ENCODE measurements at places on chromosomes 11 and 22.

DNA sequence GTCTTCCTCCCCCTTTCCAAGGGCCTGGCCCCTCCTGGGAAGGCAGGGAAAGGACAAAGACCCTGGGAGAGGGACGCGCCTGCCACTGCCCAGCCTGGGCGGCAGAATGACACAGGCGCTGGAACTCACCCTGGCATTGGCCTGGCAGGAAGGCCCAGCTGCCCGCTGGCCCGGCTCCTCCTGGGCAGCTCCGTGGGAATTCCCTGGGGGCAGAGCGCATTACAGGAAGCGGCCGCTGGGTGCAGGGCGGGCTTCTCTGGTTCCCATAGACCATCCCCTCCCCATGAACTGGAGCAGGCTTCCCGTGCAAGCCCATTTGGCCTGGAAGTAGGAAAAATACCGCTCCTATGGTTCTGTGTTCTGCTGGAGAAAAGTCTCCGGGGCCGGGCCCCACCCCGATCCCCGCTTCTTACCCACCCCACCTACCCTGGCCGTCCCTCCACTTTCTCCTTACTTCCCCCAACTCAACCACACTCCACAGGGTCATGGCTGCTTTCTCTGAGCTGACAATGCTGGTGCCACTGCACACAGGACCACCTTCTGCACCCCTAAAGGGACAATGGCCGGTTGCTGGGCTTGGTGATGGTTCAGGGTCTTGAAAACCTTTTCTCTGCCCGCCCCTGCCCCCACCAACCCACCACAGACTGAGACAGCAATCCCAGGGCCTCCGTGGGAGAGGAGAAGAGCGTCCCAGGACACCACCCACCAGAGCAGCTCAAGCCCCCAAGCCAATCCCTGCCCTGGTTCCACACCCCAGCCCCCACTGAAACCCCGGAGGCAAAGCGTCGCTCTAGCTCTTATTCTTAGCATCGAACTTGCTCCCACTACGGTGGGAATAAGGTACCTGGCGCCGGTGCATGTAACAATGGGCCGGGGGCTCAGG lies 58.9 kb downstream of the LINC01488 start:
- DNase-seq: no peak

DNA sequence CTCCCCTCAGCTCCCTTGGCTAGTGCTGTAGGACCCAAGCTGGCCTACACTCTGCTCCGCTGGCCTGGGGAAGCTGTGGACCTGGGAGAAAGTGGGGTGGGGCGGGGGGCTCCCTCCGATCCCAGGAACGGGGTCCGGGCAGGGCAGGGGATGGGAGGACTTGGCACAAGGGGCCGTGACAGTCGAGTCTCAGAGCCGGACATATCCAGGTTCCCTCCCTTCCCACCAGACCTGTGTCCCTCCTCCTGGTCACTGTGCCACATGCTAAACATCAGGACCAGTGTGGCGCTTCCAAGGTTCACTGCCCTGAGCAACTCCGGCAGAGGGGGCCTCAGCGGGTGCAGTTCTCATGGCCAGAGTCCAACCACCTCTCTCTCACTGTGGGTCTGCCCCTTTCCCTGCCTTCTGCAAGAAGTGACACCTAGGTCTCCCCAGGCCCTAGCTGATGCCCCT lies 2.0 kb downstream of the DUSP8 start:
- no peak for DNase-seq

- DNase-seq: no peak
These were observed 3.9 kb upstream of the SCN2B start for GRCh38 chr11:118180300-118180703.

DNA sequence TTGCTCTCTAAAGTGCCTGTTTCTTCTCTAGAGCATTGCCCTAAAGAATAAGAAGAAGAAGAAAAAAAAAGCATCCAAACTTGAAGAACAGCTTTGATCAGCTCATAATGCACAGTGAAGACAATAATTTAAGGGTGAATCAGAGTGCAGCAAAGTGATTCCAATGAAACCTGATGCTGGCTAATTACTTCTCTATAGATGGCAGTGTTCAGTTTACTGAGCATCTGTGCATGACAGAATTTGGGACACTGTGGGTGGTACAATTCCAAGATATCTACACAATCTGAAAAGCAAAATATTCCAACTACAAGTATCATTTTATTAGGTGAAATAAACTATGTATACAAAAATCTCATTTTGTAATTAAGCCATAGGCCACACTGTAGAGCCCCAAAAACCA lies 450.5 kb upstream of the CCDC90B start:
- DNase-seq: no peak

GRCh38 chr22:24181088-24181995 lies at the start of gene SUSD2:
TSS of gene SUSD2 (plus strand) at chr22:24181487. CDS start at chr22:24181520, 33 bp downstream.
- DNase-seq: no peak

DNA sequence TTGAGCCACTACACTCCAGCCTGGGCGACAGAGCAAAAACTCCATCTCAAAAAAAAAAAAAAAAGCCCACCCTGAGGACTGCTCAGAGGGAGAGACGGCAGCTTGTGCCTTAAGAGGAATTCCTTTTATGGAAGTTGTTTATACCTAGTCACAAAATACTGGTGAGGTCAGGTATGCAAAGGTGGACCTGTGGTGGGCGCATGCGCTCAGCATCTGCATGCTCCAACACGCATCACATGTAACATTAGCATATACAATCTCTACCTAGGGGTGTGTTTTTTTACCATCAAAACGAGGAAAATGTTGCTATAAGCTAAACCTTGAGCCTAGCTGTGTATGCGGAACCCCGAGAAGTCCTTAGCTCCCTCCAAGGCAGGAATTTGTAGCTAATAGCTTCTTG lies 6.8 kb upstream of the SART1 start:
- no peak for DNase-seq

DNA sequence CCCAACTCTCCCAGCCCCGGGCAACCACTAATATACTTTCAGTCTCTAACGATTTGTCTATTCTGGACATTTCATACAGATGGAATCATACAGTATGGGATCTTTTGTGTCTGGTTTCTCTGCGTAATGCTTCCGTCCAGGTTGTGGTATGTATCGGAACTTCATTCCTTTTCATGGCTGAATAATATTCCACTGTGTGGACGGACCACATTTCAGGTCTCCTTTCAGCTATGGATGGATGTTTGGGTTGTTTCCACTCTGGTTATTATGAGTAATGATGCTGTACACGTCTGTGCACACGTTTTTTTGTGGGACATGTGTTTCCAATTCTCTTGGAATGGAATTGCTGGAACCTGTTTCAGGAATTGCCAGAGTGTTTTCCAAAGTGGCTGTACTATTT lies 17.4 kb upstream of the CPT1A start:
- DNase-seq: no peak

GRCh38 chr11:67632175-67632981 lies 2.6 kb upstream of the NUDT8 start:
- no peak for DNase-seq

DNA sequence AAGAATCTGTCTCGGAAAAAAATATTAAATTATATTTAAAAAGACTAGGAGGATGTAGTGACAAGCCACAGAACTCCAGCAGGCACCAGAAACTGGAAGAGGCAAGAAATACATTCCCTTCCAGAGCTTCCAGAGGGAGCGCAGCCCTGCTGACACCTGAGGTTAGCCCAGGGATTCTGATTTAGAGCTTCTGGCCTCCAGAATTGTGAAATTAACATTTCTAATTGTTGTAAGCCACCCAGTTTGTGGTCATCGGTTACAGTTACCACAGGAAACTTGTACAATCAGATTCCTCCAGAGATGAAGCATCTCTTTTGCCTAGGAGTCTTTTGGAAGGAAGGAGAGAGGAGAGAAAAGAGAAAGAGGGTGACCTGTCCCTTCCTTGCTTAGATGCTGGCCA lies 6.4 kb upstream of the UBASH3B start:
- DNase-seq: no peak

- DNase-seq: no peak
These were observed 2.9 kb upstream of the LMO1 start for GRCh38 chr11:8266246-8267241.

GRCh38 chr11:19453651-19454257 lies 213.0 kb upstream of the E2F8 start:
- no peak for DNase-seq

GRCh38 chr22:17149076-17149815 lies 9.8 kb downstream of the HDHD5 start:
- DNase-seq: no peak

GRCh38 chr22:35805466-35805865 lies 87.8 kb downstream of the APOL5 start:
- DNase-seq: no peak

GRCh38 chr11:76103460-76103859 lies 102.8 kb downstream of the WNT11 start:
- DNase-seq: no peak

- DNase-seq: no peak
These were observed 112.5 kb downstream of the KCNQ1OT1 start for GRCh38 chr11:2587132-2587930.

- peak; percentile 64 for DNase-seq
These were observed 29.3 kb downstream of the LMO1 start for GRCh38 chr11:8234425-8234821.

DNA sequence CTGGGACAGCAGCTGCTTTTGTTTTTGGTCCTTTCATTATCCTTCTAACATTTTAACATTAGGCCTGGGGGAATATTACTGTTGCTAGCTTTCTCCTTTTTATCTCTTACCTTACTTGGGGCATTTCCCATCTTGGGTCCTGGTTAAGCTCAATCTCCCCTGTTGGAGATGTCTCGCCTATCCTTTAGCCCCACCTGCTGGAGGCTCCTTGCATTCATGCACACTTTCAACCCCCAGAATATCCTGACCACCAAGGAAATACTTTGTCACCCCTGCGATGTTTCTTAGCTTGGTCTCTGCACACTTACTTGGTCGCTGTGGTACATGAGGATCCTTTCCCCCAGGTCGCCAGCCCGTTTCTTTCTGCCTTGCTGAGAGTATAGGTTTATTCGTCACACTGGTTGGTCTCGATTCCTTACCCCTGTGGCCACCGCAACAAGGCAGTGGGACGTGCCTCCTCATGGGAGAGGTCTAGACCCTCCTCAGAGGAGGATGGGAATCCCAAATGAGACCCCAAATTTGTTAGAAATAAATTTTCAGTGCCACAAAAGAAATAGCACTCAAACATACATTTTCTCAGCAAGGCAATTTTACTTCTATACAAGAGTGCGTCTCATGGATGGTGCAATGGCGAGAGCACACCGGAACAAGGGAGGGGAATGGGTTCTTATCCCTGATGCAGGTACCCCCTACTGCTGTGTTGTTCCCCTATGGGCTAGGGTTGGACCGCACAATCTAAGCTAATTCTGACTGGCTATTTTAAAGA lies 5.4 kb upstream of the TXN2 start:
- DNase-seq: peak; percentile 23

- no peak for DNase-seq
These were observed 39.2 kb upstream of the HMGXB4 start for GRCh38 chr22:35218079-35218478.

DNA sequence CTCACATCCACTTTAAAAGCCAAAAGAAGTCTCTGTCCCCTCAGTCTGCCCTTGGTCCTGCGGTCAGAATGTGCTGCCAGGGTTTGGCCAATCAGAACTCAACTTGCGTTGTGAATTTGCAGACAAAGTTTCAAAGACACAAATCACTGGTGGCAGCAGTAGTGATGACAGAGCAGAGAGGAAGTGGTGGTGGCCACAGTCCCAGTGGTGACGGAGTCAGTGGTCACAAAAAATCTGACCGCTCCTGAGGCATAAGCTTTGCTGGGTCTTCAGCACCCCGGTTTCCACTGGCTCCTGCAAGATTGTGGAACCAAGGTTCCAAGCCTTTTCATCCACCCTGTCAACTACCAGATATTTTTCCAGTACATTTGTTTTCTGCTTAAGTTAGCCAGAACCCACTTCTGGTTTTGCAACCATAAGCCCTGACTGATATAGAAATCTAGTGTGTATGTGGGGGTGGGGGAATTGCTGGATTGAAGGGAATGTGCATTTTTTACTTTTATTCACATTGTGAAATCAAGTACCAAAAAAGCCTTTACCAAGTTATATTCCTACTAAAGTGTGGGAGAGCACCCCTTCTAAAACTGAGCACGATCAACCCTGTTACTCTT lies 112.3 kb downstream of the TMPRSS5 start:
- no peak for DNase-seq

- DNase-seq: no peak
These were observed 1.7 kb upstream of the CBX6 start for GRCh38 chr22:38873469-38874411.

DNA sequence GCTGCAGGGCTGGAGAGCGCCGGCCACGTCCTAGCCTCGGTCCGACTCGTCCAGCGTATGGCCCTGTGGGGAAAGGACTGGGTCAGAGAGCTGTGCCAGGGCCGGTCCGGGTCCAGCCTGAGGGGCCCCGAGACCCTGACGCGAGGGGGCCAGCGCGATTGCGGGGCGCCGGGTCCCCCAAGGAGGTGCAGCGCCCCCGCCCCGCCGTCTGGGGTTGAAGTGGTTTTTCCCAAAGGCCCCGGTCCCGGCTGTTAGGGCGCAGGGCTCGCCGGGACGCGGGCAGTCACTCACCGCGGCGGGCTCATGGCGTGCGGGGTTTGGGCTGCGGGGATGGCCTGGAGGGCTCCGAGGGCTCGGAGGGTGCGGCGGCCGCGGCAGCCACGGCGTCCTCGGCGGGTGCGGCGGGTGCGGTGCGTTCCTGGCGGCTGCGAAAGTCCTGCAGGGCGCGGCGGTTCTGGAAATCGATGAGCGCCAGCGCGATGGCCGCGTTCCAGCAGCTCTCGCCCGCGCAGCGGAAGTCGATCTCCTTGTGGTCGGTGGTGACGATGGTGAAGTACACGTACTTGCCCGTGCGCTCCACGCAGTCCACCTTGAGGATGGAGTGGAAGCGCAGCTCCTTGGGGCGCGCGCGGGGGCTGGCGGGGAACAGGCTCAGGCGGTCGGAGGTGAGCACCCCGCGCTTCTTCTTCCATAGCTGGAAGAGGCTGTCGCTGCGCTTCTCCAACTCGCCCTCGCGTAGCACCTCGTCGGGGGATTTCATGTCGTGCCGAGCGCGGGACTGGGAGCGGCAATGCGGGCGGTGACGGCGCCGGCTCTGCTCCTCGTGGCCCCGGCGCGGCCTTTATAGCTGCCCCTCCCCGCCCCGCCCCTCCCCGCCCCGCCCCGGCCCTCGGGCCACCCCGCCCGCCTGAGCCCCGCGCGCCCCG lies at the start of gene PHLDA2:
Gene PHLDA2 (minus strand): TSS at position 816 of the 926 bp plus-strand sequence. CDS start 56 bp downstream, at position 760.
- peak; percentile 63 for DNase-seq

GRCh38 chr22:37283393-37283937 lies 1.2 kb downstream of the CYTH4 start:
- DNase-seq: no peak

- DNase-seq: no peak
These were observed 77.3 kb upstream of the ANO5 start for GRCh38 chr11:22115470-22116029.

- no peak for DNase-seq
These were observed 30.0 kb downstream of the NAT10 start for GRCh38 chr11:34135439-34135838.
